ENCODE measurements at places on chromosomes 7 and 10.

DNA sequence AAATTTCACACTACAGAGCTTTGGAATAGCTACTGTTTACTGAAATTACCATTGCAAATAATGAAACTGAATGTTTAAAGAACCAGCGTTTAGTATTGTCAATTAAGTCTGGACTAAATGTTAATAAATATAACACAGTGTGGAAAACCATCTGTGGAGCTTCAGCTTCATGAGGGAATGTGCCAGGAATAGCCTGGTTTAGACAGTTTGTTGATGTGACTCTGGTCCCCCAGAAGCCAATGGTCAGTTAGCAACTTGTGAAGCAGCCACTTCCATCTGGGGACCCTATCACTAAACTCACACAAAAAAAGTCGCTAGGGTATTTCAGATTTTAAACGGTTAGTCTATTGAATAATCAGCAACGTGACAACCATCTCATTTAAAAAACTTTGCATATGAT, 207.8 kb downstream of the RAMP3 start:
- no peak for DNase-seq

DNA sequence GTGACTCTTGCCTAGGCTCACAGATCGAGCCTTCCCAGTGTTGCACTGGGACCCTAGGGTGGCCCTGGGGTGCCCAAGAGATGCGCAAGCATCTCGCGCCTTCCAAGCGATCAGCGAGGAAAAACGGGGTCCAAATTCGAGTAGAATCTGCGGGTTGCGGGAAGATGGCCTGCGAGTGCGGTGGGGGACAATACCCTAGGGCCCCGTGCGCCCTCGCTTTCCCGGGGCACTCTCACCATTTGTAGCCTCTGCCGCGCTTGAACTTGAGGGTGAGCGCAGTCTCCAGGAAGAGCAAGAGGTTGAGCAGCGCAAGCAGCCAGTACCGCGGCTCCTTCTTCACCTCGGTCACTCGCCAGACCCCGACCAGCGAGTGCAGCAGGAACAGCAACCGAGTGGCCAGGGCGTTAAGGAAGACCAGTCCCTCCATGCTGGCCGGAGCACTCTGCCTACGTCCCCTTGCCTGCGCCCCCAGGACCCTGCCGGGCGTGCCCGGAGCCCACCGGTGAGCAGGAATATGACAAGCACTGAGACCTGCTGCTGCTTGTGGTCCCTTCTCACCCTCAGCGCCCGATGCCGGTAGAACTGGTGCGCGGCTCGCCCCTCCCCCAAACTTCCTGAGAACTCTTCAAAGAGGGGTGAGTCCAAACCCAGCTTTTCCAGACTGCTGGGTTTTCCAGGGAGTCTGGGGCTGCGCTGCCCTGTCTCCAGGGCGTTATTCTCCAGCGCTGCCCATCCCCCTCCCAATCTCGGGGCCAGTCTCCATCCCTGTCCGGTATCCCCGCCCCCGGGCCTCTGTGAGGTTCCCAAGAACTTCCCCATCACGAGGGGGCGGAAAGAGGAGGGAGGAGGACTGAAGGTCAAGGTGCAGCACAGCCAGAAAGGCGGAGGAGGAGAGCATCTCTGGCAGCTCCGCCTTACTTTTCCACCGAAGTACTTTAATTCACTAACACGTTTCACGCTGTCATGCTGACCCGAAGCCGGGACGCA, at the start of gene TMEM26:
Gene TMEM26 (minus strand): TSS at position 727 of the 987 bp plus-strand sequence. CDS start 300 bp downstream, at position 427.
- DNase-seq: no peak

GRCh38 chr10:121613456-121613855, 15.2 kb upstream of the FGFR2 start:
- no peak for DNase-seq

DNA sequence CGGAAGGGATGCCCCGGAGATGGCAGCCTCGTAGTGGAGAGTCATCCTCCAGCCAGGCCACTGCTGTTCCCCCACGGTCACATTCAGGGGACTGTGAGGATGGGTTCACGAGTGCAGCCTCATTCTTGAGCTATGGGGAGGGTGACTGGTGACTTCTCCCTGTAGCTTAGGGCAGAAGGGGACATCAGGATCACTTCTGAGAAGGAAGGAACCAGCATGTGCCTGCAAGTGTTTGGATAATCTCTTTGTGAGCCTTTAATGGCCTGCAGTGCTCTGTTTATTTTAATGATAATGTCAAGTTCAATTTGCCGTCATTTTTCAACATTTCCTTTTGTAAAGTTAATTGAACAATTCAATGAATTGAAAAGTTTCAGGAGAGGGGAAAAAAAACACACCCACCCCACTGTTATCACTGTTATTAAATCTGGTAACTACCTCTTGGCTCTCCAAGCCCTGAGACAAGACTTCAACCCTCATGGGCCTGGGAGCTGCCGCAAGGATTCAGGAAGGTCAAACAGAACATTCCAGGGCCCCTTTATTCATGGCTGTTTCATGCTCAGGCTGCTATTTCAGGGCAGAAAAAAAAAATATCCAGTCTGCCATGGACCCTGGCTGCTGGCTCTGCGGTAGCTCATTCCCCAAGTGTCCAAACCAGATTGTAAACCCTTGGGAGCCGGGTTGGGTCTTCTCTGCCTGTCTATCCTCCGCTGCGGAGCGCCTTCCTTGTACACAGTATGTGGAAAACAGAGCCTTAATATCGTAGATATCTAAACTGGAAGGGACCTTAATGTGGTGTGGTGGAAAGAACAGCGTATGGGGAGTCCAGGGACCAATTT, 100.4 kb downstream of the CDH23 start:
- no peak for DNase-seq

DNA sequence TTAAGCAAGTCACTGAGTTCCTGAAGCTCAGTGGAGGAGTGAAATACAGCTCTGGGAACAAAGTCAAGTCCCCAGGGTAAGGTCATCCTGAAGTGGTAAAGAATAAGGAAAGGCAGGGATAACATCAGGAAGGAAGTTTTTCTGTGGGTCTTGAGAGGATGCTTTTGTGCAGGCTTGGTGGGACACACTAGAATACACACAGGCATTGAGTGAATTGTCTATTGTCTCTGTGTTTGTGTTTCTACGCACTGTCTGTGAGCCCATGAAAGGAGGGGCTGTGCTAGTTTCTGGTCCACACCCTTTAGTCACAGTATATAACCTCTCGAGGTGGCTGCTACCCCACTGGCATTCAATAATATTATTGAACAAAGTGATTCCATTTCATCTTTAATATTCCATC, 95.8 kb upstream of the ABCB5 start:
- no peak for DNase-seq

All from bronchial epithelial cell (primary cell).